ENCODE measurements at places on chromosomes 4 and X.

DNA sequence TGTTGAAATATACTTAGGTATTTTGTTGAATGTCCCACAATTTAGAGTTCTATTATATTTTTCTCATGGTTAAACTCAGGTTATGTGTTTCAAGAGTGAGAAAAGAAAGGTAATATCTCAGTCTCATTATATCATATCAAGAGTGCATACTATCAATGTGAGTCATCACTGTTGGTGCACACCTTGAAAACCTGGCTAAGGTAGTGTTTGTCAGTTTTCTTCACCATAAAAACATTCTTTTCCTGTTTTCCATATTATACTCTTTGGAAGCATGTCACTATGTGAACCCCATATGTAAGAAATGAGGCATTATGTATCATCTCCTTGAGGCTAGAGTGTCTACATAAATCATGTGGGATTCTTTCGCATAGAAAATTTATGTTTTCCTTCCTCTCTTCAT lies 307.6 kb upstream of the CTSO start:
- DNase-seq, result no peak

- no peak for DNase-seq
These were observed 18.6 kb downstream of the ITGB1BP2 start for GRCh38 chrX:71320126-71320525.

- no peak for DNase-seq
These were observed 93.4 kb upstream of the RAPGEF2 start for GRCh38 chr4:159009521-159009920.

- no peak for DNase-seq
These were observed 248.0 kb upstream of the KCNIP4 start for GRCh38 chr4:22196551-22196950.

- no peak for DNase-seq
These were observed 103.0 kb downstream of the PPP3CA start for GRCh38 chr4:101244349-101244748.

Measured in fibroblast of gingiva (primary cell).